ENCODE measurements at places on chromosomes 7 and 10.
A peak's percentile ranks its signal among the peaks of the same experiment; 100 is the strongest.

- DNase-seq = peak; percentile 95
Observed at GRCh38 chr10:43120929-43121314, 17.3 kb upstream of the CSGALNACT2 start.

- no peak for DNase-seq
Observed at GRCh38 chr10:10605551-10606081, 412.1 kb upstream of the CELF2 start.

DNA sequence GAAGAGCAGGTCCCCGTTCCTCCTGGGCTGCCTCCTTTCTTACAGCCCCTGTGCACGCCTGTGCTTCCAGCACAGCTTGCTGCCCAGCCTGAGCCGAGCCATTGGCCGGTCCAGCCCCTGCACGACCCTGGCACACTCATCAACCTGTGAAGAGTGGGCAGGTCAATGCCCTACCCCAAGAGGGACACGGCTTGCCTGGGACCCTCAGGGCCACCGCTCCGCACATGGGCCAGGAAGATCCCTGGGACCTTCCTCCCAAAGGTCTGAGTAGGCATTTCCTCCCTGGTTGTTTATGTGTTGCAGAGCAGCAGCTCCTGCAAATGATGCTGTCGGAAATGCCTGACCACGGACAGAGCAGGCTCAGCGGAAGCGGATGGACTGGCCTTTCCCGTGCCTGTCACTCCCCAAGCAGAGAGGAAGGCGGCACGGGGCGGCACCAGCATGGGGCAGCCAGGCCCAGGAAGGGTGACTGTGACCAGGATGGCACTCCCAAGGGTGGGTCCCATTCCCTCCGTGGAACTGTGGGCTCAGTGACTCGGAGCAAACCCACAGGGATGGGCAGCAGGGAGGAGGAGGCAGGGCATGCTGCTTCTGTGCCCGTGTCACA, 252.5 kb downstream of the TNS3 start:
- DNase-seq = no peak

DNA sequence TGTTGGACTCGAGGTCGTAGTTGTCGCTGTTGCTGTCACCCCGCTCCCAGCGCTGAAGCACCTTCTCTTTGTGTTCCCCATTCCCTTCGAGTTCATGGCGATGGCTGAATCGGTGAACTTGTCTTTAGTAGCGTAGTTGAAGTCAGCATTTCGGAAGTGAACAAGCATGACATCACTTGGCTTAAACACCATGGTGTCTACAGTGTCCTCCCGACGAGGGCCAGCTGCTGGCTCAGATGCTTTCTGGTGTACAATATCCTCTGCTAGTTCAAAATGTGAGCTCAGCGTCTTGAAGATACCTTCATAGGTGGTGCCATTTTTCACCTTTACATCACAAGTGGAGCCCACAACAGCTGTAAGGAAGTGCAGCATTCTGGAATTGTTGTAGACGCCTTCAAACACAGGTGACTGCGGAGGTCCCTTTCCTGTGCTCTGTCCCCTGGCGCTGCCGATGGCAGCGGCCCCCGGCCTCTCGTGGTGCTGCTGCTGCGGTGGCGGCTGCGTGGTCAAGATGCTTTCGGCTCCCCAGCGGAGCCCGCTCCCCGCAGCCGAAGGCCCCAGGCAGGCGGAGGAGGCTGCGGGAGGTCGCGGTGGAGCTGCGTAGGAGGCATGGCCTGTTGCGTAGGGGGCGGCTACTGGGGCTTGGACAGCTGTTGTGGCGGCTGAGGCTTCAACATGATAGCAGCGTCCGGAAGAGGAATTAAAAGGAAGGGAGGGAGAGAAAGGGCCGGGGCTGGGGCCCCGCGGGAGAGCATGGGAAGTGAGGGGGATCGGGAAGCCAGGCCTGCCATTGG, 59.3 kb downstream of the ANKMY2 start:
- no peak for DNase-seq

GRCh38 chr10:101258179-101258885, 29.1 kb upstream of the LBX1 start:
- DNase-seq = peak; percentile 22

- DNase-seq = no peak
Observed at GRCh38 chr10:76150876-76151288, 719.5 kb downstream of the LRMDA start.

GRCh38 chr7:1671594-1672451, 1.7 kb downstream of the ELFN1 start:
- DNase-seq = no peak

GRCh38 chr7:31465285-31465684, 48.6 kb upstream of the ITPRID1 start:
- DNase-seq = no peak

- no peak for DNase-seq
Observed at GRCh38 chr10:79128923-79129305, 60.1 kb downstream of the ZMIZ1 start.

GRCh38 chr7:103626776-103627175, 180.8 kb upstream of the SLC26A5 start:
- no peak for DNase-seq

- DNase-seq = no peak
Observed at GRCh38 chr7:30785786-30786185, 14.6 kb downstream of the MINDY4 start.

- no peak for DNase-seq
Observed at GRCh38 chr7:80472491-80473200, 39.2 kb downstream of the GNAT3 start.

DNA sequence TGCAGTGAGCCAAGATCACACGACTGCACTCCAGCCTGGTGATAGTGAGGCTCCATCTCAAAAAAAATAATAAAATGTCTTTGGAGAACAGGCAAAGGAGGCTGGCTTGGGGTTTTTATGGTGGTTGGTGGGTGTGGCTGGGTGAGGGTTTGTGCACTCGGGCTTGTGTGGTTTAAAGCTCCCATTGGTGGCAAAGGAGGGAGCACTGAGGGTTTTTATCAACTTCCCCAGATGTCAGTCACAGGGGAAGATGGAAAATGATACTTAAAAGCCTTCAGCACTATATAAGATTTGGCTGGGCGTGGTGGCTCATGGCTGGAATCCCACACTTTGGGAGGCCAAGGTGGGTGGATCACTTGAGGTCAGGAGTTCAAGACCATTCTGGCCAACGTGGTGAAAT, 16.3 kb upstream of the RNF216 start:
- DNase-seq = no peak

DNA sequence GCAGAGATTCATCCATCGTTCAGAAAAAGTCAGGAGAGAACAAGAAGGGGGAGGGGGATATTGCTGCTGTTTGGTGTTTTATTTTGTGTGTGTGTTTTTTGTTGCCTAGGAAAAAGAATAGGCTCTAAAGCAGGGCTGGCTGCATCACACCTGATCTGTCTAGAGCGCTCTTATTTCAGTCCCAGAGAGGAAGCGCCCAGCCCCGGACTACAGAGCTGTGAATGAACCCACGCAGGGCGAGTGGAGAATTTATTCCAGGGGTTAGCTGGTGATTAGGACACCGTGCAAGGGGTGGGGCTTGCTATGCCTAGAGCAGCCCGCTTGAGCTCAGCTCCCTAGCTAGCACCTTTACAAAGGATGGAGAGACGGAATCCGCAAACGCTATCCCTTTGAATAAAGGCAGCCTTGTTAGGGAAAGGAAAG, 621 bp upstream of the FAM13C start:
- DNase-seq = no peak

DNA sequence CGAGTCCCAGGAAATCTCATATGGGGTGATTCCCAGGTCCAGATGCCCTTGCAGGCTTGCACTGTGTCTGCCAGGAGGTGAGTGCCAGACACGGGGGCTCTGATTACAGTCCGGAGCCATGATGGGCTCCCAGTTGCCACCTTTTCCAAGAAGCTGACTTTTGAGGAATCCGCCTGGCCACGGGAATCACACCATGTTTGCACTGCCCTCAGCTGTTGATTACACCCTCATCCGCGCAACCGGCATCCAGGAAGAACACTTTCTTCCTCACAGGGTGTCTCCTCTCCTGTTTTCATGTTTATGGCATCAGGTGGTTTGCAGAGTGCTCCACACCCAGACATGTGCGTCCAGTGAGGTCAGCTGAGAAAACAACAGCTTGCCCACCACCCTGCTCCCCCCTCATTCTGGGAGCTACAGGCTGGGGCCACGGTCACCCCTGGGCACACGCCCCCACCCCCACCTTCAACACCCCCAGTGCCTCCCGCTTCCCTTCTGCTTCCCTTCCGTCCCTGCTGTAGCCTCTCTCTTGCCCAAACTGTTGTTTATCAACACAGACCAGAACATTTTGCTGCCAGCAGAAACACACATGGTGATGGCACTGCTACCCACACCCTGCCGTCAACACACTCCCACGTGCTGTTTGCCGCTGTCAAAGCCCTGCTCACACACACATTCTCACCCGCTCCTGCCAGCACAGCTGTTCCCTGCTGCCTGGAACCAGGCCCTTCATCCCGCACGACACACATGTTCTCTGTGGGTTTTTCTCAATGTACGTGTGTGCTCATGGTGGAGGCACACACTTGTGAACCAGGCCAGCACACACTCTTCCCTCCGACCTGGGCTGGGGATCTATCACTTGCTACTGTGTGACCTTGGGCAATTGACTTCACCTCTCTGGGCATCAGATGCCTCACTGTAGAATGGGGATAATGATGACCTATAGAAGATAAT, 35.8 kb downstream of the DDIT4 start:
- DNase-seq = no peak

GRCh38 chr10:77248104-77248790, 389.4 kb downstream of the KCNMA1 start:
- DNase-seq = no peak

- DNase-seq = no peak
Observed at GRCh38 chr7:23662124-23662983, 17.6 kb upstream of the FAM221A start.

DNA sequence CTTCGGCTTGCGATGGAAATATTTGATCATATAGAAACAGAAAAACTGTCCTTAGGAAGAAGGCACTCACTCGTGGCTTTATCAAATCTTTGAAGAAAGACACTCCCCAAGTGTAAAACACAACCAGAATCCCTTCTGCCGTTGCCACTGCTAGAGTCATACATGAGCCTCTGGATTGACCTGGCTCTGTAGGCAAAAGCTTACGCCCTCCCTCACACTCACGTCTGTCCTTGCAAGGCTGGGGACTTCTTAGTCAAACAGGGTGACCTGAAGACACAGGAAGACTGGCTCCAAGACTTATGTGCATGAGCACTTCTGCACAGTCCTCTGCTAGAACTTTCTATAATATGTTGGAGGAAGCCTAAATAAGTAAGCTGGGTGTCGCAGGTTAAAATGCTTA, 135.4 kb upstream of the MDFIC start:
- DNase-seq = no peak

DNA sequence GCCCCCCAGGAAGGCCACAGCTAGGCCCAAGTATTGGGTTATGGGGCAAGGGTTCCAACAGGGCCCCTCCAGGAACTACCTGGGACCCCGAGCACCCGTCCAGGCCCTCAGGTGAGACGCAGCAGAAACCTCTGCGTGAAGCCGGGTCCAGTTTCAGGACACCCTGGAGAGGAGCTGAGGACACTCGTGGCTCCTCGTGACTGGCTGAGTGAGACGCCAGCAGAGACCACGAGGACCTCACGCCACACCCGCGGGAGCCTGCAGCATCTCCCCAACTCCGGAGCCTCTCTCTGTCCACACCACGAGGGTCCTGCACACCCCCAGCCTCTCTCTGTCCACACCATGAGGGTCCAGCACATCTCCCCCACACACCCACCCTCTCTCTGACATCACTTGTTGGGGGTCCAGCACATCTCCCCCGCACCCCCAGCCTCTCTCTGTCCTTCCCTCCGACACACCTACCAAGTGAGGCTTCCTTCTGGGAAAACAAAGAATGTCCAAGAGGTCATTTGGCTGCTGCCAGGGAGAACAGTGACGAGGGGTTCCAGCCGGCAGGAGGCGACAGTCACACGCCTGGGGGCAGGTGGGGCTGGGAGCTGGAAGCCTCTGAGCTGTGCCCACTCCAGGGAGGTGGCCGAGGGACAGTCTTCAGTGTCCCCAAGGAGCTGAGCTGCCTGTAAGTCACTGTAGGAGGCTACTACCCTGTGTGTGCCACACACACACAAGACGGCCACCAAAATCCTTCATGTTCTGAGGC, 46.1 kb upstream of the PPP2R2D start:
- no peak for DNase-seq

GRCh38 chr10:125868372-125868975, 12.6 kb downstream of the DHX32 start:
- no peak for DNase-seq

- DNase-seq = no peak
Observed at GRCh38 chr10:113695691-113696090, 16.0 kb downstream of the CASP7 start.

- DNase-seq = no peak
Observed at GRCh38 chr7:150516956-150517745, 2.5 kb downstream of the GIMAP7 start.

DNA sequence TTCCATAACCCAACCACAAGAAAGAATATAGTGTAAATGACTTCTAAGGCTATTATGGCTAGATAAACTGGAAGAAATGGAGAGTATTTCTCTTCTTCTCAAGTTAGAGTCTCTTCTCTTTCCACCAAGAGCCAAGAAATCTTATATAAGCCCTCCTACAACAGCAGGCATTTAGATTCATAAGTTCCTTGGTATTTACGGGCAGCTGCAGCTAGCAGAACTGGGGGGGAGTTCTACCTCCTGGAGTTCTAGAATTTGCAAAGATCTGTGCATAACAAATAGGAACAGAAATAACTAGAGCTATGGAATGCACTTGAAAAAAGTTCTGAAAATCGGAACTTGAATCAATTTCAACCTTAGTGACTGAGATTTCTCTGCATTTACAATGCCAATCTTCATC, 715.2 kb upstream of the GRM3 start:
- DNase-seq = no peak

DNA sequence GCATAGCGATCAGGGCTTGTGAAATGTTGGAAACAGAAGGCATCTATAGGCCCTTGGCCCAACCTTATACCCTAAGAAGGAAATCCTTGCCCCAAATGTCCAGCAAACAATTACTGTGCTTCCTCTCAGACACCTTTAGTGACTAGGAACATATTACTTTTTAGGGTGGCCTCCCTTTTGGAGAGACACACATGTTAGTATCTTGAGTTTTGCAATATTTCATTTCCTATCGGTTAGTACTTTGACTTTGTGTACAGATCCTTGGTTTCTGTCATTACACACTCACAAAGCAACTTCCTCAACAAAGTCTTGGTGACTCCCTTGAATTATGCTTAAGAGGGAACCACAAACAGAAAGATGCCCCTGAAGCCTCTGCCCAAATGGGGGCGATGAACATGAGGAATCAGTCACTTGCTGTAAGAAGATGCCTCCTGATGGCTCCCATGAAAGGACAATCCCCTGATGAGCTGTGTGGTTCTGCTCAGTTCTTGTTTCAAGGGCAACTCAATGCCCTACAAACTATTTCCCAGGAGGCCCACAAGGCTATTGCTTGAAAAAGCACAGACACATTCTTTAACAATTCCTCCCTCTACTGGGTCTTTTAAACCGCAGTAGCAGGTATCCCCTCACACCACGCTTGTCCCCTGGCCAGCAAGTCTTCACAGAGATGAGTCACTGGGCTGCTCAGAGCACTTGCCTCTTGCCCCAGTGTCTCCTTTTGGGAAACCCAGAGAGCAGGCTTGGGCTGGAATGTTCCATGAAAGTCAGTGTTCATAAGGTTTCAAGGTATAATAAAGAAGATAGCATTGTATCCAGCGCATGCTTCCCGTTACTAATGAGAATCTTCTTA, 196.2 kb downstream of the FANK1 start:
- no peak for DNase-seq

- DNase-seq = peak; percentile 29
Observed at GRCh38 chr10:67779465-67780203, 58.4 kb downstream of the DNAJC12 start.
